Vagina (tissue), 2 donors: ENCODE measurements at places on chromosomes 4 and X. TPM values are rescaled to one million over a fixed set of nuclear protein-coding genes. Genes with fewer than 3 reads are reported as not detected.

MTMR8 gene
- total RNA-seq, result 7.9 TPM

TRIM61 gene
- not detected for total RNA-seq

DNA sequence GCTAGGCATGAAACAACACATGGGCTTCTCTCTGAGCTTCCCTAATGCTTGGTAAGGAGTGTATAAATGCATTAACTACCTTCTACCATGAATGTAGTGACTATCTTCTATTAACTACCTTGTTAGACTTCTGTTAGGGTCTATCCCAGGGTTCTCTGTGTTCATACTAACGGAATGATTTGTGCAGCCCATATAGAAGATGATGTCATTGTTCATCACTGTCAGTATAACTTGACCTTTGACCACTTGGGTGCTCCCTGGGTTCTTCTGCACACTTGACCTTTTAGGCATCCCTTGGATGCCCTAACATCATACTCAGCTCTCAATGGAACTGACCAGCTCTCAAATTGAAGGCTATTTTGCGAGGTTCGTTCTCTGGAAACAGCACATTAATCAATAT, 30.8 kb upstream of the CT47C1 start:
- DNase-seq, result no peak

CAPN6 gene
- total RNA-seq, result 3.4 TPM

FAM184B gene
- total RNA-seq, result not detected

GRCh38 chrX:80316526-80316925, 103.7 kb upstream of the TENT5D start:
- DNase-seq, result no peak

GRCh38 chr4:91434631-91435030, 869.1 kb upstream of the GRID2 start:
- DNase-seq, result no peak

GPM6B gene
- total RNA-seq, result 15.7 TPM

DGAT2L6 gene
- total RNA-seq, result not detected

DNA sequence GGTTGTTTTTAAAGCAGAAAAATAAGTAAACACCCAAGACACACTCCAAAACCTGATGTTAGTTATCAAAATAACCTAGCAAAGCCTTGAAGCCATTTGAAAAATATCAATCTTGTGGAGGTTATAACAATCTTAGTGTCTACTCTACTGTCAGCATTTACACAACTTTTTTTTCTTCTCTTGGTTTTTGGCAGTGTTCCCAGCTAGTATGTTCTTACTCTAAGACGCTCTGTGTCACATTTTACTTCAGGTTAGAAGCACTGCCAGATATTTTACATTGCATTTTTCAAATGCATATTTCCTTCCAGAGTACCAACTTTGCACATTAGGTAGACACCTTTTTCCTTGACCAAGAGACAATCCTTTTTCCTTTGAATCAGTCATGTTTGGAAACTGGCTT, 114.0 kb upstream of the INPP4B start:
- no peak for DNase-seq

CRMP1 gene
- 3.4 TPM for total RNA-seq

- no peak for DNase-seq
Observed at GRCh38 chr4:88021824-88022223, 14.4 kb downstream of the PKD2 start.

DNA sequence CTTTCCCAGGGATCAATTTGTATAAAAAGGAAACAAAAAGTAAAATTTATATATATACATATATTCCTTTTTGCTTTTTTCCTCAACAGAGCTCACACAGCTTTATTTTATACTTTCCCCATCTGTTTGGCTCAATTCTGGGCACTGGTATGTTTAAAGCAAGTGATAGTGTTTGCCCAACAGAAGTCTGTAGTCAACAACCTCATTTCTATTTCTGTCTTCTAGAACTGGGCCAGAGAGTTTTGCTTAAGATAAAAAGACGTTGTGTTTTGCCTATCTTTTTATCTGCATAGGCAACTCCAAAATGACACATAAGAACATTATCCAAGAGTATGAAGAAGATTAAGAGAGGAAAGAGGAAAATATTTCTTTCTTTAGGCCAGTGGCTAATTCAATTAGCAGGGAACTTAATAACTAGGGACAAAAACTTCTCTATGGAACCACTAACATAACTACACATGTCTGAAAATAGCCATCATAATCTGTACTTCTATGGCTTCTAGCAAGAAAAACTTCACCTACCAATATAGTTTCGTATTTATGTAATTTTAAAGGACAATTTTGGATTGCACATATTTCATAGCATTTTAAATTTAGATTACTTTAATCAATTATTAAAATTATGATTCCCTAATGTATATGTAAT, 1300.5 kb downstream of the ARAP2 start:
- no peak for DNase-seq

DNA sequence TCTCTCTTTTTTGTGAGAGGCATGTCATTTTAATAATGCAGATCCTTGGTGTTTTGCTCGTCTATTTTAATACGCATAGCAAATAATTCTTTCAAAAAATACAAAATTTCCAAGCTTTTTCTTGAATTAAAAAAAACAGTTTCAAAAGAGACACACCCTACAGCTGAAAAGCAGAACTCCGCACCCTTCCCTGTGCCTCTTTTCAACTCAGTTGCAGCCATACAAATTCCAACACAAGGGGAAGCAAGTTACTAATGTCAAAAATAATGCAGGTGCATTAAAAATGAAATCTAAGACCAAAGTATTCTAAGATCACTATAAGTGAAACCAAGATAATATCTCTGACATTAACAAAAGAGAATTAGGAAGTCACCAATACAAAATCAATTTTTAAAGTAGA, 66.6 kb downstream of the NR3C2 start:
- no peak for DNase-seq

DNA sequence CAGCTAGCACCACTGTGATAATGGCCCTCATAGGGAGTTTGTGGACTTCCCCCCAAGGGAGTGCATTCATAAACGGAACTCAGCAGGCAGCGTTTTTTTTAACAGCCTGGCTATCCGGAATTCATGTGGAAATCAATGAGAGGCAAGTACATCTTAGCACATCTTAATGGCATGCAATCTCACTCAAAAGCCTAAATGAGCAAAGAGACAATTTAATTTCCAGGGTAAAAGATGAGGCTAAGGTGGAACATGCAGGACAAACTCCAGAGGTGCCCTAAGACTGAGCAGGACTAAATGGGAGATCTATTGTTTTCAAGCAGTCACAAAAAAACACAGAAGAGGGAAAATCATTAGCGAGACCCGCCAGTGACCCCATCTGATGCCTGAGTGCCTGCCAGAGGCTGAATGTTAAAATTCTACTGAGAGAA, 243.5 kb upstream of the KCNIP4 start:
- no peak for DNase-seq

DNA sequence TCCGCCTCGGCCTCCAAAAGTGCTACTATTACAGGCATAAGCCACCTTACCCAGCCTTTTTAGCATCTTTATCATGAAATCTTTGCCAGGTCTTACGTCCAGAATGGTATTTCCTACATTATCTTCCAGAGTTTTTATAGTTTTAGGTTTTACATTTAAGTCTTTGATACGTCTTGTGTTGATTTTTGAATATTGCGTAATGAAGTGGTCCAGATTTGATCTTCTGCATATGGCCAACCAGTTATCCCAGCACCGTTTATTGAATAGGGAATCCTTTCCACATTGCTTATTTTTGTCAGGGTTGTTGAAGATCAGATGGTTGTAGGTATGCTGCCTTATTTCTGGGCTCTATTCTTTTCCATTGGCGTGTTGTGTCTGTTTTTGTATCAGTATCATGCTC, 349.6 kb downstream of the KCTD8 start:
- no peak for DNase-seq

GRCh38 chr4:84366907-84367306, 132.2 kb downstream of the NKX6-1 start:
- DNase-seq, result no peak

DNA sequence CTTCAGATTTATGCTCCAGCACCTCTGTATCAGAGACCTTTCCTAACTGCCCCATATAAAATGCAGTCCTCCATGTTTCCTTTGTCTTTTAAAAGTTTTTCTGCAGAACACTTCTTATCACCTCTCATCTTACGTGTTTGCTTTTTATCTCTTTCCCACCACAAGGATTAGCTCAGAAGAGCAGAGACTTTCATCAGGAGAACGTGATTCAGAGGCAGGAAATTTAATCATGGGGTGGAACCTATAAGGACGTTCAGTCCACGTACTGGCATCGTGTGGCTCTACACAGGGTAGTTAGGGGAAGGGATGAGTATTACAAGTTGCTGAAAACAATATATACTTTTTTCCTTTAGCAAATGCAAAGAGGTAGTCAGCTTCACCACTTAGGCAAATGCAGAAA, 98.7 kb downstream of the SORBS2 start:
- DNase-seq, result no peak

ACE2 gene
- 0.49 TPM for total RNA-seq

NLGN4X gene
- total RNA-seq, result 2.5 TPM

DNA sequence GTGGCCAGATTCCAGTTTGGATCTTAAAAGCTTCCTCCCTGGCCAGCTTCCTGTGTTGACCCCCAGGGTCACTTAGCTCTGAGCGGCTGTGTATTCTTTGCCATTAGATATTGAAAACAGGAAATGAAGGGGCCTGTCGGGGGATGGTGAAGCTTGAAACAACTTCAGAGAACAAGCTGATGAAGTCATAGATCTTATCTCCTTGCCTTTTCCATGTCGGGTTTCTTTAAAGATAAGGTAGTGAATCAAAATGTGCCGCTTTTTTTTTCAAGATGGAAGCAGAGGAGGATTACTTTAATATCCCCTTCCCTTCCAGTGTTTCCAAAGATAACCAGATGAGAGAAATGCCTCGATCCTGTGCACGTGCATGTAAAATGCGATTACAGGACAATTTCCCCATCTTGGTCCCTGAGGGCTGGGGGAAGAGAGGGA, 508.5 kb downstream of the MID1IP1 start:
- DNase-seq, result no peak

DNA sequence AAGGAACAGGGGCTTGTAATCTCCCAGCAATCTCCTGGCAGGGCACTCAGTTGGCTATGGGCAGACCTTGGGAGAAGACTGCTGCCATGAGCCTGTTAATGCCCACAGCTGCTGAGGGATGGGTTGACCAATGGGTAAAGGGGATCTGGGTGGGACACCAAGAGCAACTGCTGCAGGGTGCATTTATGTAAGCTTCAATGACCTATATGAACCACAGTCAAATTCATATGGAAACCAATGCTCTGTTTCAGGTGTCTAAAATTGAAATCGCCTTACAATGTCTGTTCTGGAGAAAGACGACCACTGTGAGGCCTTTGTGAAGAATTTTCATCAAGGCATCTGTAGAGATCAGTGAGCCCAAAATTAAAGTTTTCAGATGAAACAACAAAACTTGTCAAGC, 6.1 kb downstream of the EPGN start:
- no peak for DNase-seq

FAM53A gene
- 13.8 TPM for total RNA-seq

DNA sequence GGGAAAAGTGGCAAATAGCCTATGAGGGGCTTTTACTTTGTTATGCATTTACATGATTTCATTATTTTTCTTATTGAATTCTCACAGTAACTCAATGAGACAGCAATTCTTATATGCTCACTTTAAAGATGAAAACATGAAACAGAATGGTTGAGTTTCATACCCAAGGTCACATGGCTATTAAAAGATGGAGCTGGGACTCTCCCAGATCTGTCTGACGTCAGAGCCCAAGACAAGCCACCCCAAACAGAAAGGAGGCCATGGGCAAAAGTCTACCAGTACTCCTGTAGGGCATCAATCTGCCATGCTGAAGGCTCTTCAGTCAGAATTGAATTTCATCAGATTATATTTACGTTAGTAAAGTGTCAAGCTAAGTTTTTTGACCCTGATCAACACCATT, 13.2 kb downstream of the HSD17B11 start:
- DNase-seq, result no peak

DNA sequence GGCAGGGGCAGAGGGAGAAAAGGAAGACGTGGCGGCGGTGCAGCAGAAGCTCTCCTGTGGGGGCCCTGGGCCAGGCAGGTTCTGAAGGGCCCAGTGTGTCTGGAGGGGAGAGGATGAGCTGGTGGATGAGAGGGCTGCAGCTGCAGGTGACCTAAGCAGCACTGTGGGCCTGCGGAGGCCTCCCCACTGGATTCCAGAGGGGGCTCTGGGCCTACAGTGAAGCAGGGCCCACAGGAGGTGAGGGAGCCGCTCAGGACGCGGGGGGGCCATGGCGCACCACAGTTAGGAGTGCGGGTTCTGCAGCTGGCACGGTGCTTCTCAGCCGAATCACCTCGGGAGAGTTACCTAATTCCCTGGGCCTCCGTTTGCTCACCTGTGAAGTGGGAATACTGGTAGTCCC, 10.5 kb downstream of the ABLIM2 start:
- DNase-seq, result no peak

GRCh38 chrX:70001269-70001668, 48.5 kb downstream of the AWAT2 start:
- no peak for DNase-seq

DNA sequence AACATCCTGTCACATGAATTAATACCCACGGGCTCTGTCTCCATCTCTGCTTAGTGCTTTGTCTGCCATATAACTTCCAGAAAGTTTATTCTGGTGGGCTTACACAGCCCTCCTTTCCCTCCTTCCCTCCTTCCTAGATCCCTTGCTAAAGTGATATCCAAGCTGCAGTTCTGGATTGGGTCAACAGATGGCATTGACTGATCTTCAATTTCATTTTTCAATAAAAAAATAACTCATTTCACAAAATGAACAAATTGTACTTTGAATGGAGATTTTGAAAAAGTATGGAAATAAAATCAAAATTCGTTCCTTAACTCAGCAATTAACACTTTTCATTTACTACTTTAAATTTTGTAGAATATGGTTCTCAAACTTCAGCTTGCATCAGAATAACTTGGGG, 94.9 kb downstream of the NXF2 start:
- no peak for DNase-seq
